ENCODE measurements at places on chromosomes 5 and 9.

DNA sequence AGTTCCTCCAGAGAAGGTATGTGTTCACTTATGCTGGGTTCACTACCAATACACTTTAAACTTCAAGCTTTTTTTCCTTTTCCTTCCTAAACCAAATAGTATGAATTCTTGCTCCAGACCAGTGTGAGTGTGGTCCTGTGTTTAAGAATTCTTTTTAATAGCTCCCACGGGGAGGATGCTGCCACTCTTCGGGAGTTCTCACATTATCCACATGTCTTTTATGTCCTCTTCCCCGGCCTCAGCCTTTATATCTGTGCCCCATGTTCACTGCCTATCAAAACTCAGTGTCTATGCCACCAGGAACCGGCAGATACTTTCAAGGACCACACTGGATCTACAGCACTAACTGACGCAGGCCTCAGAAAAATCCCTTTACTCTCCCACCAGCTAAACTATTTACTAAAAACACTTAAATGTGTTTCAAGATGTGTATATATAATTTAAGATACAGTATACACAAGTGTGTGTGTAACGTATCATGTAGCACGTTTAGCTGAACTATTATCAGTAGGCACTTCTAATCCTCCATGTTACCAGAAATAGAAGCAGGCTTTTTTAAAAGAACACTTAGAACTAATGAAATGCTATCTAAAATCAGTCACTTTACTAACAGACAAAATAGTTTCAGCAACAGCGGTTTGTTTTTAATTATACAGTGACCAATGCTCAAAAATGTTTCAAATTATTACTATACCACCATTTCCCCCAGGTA, 88.0 kb downstream of the PLPP1 start:
- no peak for DNase-seq

DNA sequence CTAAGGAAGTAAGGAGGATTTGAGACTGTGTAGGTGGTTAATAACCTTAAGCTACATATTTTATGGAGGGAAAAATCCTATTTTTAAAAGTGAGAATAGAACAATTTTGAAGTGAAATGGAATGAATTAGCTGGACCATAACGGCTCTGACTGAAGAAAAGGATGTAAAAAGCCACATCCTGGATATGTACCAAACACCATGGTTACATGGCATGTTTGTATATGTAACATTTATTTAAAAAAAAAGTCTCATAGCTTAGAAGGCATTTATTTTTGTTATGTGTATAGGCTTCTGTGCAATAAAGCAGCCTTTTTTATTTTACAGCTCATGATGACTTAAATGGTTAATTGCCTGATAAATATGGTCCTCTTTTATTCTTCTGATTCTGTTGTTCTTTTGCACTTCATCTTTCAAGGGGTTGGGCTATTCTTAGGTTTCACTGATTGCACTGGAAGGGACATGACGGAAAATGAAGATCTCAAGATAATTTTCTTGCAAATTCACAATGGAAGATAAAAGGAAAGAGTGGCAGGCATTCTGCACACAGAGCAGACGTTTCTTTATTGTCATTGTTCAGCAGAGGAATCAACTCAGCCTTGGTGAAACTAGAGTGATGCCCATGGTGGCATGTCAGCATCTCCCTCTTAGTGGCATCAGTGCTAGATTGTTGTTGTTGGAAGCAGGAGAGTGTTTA, 63.1 kb downstream of the DOCK8 start:
- DNase-seq = no peak

DNA sequence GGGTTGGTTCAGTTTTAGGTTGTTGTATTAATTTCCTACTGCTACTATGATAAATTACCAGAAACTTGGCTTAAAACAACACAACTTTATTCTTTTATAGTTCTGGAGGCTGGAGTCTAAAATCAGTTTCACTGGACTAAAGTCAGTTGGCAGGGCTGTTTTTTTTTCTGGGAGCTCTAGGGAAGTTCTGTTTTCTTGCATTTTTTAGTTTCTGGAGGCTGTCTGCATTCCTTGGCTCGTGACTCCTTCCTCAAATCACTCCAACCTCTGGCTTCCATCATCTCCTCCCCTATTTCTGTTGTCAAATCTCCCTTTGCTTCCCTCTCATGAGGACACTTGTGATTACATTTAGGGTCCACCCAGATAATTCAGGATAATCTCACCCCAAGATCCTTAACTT, 51.3 kb upstream of the SUB1 start:
- DNase-seq = no peak

- no peak for DNase-seq
Measured at GRCh38 chr5:13830536-13830935, 114.0 kb downstream of the DNAH5 start.

- no peak for DNase-seq
Measured at GRCh38 chr5:125485771-125486170, 739.3 kb upstream of the ZNF608 start.

DNA sequence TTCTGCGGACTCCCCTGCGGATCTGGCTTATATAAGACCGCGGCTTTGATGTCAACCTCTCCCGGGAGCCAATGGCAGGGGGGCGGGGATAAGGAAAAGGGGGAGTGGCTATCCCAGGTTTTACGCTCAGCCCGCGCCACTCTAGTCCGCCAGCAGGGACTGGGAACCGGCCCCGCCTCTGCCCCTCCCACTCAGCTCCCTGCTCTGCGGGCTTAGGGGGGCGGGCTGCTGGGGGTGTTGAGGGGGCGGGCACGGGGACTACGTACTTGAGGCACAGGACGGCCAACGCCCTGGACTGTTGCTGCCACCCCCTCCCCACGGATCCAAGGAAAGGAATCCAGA, at the start of gene HAND1:
Gene HAND1 (minus strand): TSS at position 4 of the 342 bp plus-strand sequence. CDS start 219 bp downstream, outside the sequence.
- DNase-seq = no peak

DNA sequence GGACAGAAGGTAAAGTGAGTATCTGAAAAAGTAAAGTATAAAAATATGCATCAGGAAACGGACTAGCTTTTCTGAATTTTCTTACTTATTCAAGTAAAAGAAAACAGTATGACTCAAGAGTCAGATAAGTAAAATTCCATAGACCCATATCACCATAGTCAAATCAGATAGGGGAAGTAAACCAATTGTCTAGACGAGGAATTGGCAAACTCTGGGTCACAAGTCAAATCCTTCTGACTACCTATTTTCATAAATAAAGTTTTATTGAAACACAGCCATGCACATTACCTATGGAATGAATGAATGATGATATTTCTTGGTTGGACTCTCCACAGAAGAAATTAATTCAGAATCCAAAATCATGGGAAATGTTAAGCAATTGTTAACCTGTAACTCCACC, 59.1 kb upstream of the TMC1 start:
- no peak for DNase-seq

DNA sequence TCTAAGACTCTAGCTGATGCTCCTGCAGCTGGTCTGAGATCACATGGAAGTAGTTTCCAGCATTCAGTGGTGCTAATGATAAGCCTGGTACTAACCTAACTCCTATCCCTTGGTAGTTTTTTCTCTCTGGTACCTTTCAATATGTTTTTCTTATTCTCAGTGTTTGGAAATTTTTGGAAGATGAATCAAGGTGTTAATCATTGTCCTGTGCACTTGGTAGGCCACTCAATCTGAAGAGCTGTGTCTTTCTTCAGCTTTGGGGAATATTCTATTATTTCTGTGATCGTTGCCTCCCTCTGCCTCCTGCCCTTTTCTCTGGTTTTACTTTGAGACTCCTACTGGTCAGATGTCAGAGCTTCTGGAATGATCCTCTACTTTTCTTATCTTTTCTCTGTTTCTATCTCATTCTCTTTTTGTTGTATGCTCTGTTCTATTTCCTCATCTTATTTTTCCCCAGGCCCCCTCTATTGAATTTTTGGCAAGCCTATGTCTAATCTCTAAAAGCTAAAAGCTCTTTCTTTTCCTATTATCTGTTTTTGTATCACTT, 136.8 kb downstream of the APBA1 start:
- DNase-seq = no peak

DNA sequence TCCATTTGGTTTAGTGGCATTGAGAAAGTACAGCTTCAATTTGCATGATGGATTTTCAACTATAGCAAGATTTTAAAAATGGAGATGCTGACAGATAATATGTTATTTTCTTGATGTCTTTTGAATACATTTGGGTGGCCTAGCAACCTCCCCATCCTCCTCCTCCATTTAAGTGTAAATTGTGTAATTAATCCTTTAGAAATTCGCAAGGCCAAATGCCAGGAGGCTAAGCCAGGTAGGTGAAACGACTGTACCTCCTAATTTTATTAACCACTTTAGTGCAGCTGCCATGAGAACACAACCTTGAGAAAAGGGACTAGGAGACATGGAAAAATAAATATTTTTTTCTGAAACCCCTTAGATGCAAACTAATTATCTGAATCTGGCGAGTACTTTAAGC, 248.8 kb downstream of the MRPS30 start:
- no peak for DNase-seq

- no peak for DNase-seq
Measured at GRCh38 chr5:131528682-131529081, 106.3 kb downstream of the RAPGEF6 start.

GRCh38 chr5:150675069-150675468, 14.0 kb downstream of the MYOZ3 start:
- no peak for DNase-seq

- DNase-seq = no peak
Measured at GRCh38 chr5:111741278-111741677, 15.7 kb downstream of the NREP start.

DNA sequence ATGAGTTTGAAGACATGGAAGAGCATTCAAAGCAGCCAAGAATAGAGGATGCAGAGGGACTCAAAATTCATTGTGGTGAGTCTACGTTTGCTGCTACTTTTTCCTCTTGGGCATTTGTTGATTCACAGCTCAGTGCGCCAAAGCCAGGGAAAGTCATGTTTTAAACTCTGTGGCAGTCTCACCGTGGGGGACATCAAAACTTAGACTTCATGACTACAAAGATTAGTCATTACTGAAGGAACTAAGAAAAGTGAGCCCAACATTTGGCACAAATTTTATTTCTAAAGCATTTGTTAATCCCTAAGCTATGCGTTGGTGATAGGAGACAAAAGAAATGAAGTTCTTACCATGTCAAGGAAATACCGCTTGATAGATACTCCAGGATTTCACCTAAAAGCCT, 73.7 kb upstream of the MTAP start:
- DNase-seq = no peak

DNA sequence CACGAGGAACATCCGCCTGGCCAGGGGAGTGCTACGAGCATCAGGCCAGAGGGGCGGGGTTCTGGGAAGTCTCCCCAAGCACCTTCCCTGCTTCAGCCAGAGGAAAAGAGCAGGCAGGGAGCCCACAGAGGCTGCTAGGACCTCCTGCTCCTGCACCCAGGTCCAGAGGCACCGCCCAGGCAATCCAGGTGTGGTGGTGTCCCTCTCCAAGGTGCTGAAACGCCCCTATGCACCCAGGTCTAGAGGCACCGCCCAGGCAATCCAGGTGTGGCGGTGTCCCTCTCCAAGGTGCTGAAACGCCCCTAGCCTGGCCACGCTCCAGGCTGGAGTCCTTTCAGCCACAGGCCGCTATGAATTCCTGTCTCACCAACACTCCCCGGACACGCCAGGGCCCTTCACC, 10.7 kb upstream of the UBAC1 start:
- peak; percentile 33 for DNase-seq

DNA sequence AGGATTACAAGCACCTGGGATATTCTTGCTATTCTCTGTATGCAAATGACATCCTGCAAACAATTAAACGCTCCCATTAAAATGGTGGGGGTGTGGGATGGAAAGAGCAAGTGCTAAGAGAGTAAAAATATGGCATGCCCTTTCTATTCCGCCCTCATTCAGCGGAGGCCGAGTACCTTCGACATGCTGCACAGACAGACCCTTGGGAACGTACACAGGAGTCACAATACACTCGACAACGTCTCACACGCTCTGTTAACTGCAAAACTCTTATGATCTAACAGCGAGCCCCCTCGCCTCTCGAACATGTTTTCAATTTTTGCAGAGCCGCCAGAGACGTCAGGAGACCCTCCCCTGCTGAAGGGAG, 322.2 kb downstream of the CEMIP2 start:
- DNase-seq = no peak

GRCh38 chr5:138985683-138986082, 110.5 kb upstream of the LRRTM2 start:
- no peak for DNase-seq

DNA sequence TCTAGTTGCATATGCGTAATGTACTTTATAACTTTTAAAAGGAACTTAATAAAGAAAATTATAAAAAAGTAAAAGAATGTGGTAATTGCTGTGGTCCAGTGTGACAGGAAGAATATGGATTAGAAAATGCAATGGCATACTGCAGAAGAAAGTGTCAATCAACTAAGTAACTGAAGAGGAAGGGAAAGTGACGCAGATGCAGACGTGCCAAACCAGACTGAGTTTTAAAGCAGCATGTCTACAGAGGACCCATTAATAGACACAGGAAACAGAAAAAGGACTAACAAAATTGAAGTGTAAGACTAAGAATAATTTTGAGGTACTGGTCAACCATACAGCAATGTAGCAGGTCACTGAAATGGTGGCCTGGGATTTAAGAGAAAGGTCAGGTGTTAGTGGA, 73.3 kb downstream of the DPYSL3 start:
- DNase-seq = no peak

GRCh38 chr5:180640861-180641565, 8.4 kb downstream of the FLT4 start:
- DNase-seq = no peak
